Activated gamma-delta T cell treated with Interleukin-2 at 50 U/mL for 16 hours (primary cell): ENCODE measurements at places on chromosomes 7 and 10.

DNA sequence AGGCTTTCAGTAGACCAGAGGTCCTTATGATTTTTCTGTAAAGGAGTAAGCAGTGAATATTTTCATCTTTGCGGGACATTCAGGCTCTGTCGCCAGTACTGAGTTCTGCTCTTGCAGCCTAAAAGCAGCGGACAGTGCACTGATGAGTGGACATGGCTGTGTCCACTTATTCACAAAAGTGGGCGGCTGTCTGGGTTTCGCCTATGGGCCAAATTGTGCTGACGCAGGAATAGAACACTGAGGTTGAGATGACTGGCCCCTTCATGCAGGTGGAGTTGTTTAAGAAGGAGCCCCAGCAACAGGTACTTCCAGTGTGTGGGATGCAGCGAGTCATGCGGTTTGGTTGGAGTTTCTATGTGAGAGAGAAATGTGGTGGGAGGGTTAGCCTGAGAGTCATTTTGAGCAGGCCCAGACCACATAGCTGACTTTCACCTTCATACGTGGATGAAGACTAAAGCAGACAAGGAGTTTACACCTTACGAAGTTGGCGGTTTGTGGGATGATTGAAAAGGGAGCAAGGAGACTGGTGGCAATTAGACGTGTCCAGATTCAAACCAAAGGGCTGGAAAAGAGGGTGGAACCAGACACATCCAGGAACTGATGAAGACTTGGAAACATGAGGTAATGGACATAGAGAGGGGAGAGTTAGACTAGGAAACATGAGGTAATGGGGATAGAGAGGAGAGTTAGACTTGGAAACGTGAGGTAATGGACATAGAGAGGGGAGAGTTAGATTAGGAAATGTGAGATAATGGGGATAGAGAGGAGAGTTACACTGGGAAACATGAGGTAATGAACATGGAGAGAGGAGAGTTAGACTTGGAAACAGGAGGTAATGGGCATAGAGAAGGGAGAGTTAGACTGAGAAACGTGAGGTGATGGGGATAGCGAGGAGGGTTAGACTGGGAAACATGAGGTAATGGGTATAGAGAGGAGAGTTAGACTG is 38.2 kb downstream of the WDR37 start:
- DNase-seq = no peak

- no peak for DNase-seq
Observed at GRCh38 chr7:150949971-150950491, 28.1 kb downstream of the KCNH2 start.

GRCh38 chr7:909358-910329 is 33.3 kb downstream of the GET4 start:
- no peak for DNase-seq

DNA sequence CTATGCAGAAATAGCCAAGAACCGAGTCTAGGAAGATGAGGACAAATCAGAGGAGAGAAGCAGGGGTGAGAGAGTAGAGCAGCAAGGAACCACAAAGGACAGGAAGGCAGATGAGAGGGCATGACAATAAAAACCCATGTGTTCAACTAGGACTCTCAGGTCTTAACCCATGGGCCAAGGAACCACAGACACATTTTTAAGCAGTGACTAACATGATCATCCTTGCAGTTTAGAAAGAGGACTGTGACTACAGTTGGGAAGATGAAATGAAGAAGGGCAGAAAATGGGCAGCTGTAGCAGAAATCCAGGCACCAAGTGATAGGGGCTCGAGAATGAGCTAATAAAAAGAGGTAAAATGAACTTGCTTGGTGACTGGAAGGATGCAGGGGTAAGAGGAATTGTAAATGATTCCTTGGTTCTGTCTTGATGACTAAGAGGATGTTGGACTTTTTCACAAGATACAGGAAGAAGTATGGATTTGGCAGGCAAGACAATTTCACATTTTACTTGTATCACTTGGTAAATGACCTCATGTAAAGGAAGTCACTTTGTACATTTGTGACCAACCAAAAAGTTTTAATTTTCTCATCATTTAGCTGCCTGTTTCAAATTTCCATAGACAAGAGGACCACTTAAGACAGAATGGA is 22.8 kb downstream of the SGMS1 start:
- no peak for DNase-seq

DNA sequence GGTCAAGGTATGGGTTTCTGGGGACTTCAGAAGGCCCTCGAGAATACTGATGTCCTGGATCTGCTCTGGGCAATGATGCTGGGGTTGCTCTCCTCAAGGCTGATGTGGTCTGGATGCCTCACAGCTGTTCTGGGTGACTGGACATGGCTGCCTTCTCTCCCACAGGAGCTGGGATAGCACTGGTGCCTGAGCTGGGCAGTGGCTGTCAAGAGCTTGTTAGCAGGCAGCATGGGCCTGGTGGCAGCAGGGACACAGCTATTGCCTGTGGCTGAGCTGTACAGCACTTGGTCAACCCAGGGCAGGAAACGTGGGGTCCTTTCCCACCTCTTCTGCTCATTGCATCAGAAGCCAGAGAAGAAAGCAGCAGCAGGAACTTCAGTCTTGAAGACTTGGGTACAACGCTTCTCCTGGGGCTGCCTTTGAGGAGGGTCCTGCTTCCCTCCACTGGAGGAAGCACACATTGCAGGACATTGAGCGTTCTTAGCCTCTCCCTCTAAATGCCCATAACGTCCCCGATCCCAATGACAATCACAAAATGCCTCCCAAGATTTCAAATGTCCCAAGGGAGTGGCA is 13.0 kb downstream of the ADCYAP1R1 start:
- DNase-seq = no peak

DNA sequence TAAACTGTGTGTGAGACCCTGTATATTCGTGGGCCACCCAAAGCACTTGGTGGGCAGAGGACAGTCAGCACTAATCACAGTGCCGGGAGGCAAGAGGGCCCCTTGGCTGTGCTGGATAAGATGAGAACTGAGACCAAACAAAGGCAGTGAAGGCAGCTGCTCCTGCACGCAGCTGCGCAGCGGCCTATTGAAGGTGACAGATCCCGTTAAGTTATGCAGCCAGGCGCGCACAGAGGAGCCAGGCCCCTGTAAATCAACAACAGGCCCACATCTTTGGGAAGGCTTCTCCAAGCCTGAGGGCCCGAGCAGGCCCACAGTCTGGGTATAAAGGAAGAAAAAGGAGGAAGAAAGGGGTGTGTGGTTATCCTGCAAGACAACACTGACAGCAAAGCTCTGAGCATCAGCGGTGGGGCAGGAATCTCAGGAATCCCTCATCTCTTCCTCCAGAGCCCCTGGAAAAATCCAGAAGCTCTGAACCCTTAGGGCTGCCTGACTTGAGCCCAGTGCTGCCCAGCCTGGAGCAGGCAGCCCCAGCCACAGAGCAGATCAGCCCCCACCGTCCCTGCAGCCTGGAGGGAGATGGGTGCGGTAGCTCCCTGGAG is 154.2 kb downstream of the ARHGAP12 start:
- no peak for DNase-seq

DNA sequence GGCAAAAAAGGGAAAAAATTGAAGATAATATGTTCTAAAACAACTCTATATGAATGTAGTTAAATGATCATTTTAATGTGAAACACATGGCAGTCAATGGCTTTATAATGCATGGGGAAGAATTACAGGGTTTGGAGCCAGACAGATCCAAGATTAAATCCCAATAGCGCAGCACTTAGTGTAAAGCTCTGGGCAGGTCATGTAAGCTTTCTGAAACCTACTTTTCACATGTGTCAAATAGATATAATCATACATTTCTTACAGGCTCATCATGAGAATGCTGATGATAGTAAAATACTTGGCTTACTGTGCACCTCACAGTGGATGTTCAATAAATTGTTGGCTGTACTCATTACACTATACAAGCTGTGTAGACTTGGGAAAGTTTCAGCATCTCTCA is 48.0 kb upstream of the ZNF365 start:
- no peak for DNase-seq

GRCh38 chr7:70597066-70597465 is 534.9 kb upstream of the GALNT17 start:
- DNase-seq = no peak

GRCh38 chr7:144991041-144991440 is 155.2 kb upstream of the TPK1 start:
- DNase-seq = no peak

- no peak for DNase-seq
Observed at GRCh38 chr7:25134358-25135010, 9.4 kb upstream of the CYCS start.

DNA sequence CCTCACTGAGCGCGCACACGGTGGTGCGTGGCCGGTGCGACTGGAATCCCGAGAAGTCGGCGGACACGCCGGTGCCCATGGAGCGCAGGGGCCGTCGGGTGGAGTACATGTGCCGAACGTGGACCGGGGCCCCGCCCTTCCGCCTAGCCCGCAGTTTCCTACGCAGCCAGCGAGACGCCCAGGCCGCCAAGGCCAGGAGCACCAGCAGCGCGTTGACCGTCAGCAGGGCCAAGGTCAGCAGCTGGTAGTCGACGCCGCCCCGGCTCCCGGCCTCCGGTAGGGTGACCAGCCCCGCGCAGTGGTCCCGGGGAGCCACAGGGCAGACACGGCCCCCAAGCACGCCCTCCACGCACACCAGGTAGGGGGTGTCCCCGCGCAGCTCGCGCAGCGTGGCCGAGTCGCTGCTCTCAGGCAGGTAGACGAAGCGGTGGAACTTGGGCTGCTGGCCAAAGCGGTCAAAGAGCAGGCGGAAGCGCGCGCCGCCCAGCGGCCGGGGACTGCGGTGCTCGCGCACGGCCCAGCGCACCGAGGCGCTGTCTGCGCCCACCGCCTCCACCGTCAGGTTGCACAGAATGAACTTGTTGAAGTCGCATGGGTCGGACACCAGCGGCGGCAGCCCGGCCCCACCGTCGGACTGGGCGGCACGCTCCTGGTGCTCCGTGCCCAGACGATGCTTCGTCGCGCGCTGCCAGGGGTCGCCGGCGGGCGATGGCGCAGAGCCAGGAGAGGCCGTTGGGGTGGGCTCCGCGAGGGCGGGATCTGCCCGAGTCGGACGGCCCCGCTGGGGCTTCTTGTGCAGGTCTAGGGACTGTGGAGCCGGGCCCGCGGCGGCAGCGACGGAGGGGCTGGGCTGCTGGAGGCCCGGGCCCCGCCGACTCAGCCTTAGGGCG is 2.2 kb downstream of the TRIL start:
- peak; percentile 11 for DNase-seq

DNA sequence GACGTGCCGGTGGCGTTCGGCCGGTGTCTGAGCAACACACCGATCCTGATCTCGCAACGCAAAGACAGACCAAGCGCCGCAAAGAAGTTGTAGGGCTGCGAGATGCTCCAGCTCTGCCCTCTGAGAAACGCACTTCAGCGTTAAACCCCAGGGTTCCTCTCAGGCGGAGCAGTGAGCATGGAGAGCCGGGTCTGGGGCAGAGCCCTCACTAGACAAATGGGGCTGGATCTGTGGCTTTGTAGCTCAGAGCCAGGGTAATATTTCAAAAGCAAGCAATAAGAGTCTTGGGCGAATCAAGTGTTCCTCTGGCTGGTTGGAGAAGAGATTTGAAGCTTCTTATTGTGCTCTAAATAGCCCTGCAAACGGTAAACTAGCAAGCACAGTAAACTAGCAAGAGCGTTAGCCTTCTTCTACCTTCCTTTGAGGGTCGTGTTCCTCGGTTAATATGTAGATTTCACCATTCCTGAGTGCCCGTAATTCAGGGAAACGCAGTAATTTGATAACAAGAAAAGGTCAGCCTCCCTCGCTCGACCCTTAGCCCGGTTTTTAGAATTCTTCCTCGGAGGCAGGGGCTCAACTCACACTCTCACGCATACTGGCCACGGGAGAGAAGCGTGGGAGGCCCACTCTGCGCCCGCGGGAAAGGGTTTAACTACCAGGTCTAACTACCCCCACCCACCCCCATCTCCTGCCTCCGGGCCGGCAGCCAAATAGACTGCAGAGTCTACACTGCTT is 6.7 kb downstream of the SKAP2 start:
- DNase-seq = no peak

DNA sequence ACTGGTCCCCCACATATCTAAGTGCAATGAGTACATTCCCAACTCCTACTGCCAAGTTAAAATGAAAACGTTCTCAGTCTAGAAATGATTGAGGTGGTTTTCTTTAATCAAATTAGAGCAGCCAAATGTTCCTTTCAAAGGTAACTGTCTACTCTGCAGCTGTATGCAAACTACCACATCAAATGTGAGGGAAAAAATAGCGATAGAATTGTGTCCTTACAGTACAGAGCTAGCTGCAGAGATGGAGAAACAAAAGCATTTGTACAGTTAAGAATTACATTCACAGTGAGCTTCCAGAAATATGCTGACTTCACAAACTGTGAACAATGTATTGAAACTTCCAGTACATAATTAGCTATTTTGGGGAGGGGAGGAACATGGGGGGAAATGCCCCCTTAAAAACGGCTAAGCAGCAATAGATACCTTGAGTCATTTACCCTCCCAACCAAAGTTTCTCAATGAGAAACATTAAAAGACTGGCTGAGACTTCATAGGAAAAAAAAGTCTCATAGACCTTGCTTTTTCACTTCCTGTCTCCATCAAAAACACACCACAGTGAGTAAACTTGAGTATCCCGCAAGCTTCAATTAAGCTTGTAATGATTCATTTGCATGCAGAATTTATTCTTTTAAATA is 22.9 kb downstream of the CDK6 start:
- no peak for DNase-seq

DNA sequence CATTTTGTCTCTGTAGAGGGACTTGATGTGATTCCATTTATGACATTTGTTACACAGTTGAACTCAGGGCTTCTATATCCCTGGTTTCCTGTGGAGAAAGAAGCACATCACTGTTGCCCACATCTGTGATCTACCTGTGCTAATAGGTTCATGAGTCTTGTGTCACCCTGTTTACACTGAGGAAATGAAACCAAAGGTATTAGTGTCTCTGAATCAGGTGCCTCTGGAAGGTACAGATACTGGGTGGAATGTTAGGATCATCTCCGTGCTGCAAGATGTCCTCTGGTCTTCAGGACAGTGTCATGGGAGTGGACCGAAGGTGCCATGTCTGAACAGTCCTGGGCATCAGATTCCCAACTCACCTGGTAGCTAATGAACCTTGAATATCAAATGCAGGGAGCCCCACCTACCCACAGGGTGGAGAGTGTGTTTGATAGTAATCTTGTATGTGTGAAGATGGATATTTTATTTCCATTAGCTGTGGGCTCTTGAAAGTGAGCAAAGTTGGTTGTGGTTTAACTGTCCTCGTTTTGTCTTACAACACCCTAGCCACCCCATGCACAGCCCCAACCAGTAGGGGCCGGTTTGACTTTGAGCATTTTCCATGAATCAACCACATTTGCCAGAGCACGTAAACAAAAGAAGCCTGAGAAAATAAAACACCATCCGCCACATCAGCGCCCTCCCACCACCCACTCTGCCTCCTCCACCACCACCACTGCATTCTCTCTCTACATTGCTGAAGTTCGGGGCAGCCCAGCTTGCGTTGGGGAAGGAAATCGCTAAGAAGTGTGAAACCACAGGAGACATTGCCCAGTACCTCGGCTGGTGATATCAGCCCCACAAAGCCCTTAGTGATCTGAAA is 40.7 kb downstream of the TARP start:
- DNase-seq = peak; percentile 87

DNA sequence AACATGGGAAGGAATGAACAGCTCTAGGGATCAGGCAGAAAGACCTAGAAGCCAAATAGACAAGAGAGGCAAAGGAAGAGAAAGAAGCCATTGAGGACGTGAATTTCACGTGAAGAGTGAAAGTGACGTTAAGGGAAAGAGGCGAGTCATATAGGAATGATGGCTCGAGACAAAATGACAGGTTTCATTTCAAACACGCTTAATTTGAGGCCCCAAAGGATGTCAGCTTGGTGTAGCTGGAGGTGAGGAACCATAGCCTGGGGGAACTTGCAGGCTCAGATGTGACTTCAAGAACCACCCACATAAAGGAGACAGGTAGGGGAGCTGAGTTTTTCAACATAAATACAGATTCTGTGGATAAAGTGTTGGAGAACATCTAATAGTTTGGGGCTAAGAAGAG is 84.3 kb upstream of the ATP6V0A4 start:
- no peak for DNase-seq
